NT2/D1 (cell line): ENCODE measurements at places on chromosomes 11 and 22.

DNA sequence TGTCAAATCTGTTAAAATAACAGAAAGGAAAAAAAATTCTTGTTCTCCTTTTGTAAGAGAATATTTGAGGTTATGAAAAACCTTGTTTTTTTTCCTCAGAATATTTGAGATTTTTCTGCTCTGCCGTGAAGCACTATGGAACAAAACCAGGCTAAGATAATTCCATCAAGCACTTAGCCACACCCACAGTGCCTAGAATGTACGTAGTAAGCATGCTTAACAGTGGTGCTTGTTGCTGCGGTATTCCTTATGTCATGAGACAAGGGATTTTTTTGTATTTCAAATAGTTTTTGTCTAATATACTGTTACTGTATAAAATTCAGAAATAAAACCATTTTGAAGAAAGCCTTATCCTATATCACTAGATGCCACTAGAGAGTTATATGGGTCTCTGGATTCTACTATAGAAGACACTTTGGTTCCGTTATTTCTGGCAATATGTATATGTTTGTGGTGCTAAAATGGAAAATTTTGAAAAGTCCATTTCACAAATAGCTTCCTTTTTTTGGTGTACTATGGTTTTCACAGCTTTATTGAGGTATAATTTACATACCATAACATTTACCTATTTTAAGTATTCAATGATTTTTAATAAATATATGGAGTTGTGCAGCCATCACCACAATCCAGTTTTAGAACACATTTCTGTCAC is 23.7 kb downstream of the PDHX start:
- no peak for DNase-seq

GRCh38 chr11:77300695-77301094 is 791 bp downstream of the GDPD4 start:
- DNase-seq = no peak

- DNase-seq = no peak
These were observed 25.1 kb downstream of the ADM start for GRCh38 chr11:10329935-10330334.

DNA sequence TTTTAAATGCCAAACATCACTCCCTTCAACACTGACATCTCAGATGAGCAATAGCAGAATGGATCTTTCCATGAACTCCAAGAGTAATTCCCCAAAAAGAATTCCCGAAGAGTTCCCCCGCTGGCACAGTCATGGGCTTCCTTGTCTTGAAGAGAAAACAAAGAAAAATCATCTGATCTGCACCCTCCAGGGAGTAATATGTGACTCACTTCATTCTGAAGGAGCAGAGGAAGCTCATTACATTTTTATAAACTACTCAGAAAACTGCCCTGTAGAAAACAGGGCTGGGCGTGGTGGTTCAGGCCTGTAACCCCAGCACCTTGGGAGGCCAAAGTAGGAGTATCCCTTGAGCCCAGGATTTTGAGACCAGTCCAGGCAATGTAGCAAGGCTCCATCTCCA is 35.7 kb downstream of the CELSR1 start:
- no peak for DNase-seq

DNA sequence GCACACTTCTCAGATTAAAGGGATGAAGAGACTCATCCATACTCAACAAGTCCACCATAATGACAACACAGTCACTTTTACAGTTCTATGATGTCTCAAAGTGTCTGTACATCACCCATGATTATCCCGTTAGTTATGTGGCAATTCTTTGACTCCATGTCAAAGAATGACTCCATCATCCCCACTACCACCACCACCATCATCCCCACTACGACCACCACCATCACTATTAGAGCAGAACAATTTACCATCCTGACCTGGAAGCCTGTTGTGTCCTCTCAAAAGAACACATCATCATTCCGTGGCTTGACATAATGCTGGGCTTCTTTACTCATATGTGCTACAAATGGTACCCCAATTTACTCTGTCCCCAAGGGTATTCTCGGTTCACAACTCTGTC is 13.7 kb downstream of the PRR5L start:
- DNase-seq = no peak

- DNase-seq = no peak
These were observed 93.9 kb downstream of the YAP1 start for GRCh38 chr11:102204174-102204573.

DNA sequence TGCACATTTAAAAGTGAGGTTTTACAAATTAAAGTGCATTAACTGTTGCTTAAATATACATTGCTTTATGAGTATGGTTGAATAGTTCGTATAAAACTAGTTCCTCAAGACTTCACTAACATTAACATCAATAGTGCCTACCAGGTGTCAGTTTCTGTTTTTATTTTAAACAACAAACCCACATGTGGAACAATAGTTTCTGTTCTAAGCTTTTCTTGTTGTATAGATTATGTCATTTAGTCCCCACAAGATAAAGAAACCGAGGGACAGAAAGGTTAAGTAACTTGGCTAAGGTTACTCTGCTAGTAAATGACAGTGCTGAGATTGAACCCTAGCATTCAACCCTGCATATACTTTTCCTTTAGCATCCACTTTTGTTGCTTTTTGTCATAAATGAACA is 41.4 kb upstream of the ST14 start:
- DNase-seq = no peak

DNA sequence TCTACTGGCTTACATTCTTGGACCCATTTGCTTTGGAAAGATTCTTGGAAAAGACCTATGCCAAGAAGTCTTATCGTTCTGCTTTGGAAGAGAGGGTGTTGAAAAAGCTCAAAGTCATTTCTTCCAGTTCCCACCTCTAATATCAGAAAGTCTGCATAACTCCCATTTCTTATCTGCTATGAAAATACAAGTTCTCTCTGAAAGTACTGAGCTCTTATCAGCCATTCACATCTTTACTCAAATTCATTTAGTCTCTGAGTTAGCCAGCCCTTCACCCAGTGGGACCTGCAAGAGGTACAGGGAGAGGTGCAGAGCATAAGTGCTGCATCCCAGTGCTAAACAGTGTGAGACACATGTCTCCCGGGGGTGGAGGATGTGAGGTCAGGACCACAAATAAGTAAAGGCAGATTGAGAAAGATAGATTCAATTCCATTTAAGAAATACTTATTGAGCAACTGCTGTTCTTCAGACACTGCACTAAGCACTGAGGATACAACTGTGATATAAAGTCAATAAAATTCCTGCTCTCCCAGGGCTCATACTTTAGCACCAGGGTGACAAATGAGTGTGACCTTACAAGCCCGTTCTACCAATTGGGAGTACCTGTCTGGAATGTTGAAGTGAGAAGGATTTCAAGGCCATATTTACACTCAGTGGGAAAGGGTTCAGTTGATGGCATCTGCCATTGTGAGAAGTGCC is 76.7 kb downstream of the PISD start:
- no peak for DNase-seq

DNA sequence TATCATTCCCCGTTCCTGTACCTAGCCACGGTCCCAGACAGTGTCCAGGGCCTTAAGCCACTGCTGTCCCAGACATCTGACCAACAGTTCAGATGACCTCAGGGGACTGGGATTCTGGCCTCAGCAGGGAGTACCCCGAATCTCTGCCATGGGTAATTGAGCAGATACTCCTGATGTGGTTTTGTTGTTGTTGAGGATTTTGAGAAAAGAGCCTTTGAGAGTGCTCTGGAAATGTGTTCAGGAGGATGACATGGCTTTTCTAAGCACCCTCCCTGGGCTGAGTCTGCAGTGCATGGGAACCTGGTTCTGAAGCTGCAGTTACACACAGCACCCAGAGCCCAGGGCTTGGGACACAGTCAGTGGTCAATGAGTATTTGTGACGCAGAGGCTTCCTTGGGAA is 30.4 kb downstream of the ADAMTS15 start:
- no peak for DNase-seq

DNA sequence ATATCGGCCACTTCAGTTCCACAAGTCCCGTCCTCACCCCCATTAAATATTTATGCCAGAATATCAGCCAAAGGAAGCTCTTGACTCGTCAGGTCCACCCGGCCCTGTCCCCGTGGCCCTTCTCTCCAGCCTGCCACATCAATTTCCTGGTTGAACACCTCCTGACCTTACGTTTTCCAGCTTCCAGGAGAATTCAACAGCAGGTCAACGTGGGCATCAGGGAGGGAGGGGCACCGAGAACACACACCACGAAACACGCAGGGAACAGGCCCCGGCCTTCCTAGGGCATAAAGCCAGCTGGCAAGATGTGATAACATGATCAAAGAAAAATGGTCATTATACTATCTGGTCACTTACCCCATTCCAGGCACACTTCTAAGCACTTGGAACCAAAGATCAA is 15.3 kb downstream of the SULT4A1 start:
- DNase-seq = no peak

DNA sequence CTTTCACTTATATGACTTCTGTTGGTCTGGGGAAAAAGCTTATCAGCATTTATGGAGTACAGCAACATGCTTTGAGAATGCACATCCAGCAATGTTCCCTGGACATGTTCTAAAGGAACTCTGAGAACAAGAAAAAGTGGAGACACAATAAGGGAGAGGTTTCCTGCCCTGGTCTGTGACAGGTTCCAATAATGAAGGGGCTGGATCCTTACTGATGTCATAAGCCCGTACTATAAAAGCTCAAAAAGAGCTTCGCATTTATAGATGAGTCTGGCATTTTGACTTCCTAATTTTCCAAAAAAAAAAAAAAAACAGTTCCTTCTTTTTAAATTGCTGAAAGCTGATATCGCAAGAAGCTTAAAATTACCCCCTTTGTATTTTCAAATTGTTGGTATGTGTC is 129.1 kb downstream of the MPPED2 start:
- no peak for DNase-seq

DNA sequence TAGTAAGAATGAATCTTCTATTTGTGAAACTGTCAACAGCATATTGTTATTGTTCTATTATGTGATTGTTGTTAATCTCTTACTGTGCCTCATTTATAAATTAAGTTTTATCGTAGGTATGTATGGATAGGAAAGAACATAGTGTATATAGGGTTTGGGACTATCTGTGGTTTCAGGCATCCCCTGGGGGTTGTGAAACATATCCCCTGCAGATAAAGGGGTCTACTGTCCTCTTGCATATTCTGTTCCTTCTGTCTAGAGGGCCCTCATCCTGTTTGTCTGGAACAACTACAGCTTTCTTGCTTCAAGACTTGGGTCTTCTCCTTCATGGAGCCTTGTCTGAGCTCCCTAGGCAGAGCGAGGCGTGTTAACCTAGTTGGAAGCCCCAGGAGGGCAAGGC is 159.6 kb downstream of the KIRREL3 start:
- no peak for DNase-seq

GRCh38 chr22:26041931-26042330 is 127.3 kb upstream of the SEZ6L start:
- DNase-seq = no peak

DNA sequence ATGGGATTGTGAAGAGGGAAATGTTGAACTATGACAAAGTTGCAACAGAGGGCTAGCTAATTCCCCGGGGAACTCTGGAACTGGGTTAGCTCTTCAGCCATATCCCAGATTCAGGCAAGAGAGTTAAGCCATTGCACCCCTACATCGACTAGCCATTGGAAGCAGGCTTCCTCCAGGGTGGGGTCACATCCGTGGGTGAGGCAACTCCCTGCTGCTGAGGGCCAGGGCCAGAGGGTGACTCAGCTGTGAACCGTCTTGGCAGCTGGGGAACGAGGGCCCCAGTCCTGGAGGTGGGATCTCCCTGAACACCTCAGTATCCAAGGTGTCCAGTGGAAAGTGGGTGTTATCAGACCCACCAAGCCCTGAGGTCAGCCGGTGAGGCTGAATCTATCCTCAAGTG is 41.1 kb downstream of the RPS6KA4 start:
- no peak for DNase-seq

DNA sequence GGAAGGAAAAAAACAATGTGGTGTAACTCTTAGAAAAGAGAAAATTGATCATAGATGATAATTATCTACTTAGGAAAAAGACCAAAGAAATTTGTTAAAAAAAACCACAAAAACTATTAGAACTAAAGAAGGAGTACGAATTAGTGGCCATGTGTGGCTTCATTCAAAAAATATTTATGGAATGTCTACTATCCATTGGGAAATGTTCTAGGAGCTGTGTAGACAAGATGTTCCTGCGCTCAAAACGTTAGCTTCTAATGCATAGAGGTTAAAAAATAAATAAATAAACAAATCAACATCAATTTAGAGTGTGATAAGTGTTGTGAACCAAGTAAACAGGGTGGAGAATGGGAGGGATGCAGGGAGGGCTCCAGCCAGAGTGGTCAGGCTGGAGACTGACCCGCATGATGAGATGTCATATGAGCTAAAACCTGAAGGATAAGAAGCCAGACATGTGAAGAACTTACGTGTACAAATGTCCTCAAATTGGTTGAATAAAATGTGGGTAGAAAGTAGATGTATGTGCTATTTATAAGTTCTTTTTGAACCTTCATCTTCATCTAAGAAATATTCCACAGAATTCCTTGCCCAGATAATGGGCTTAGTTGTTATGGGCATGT is 4.3 kb upstream of the EXPH5 start:
- DNase-seq = no peak

- DNase-seq = peak; percentile 32
These were observed 95.3 kb downstream of the NTM start for GRCh38 chr11:131465746-131466145.

DNA sequence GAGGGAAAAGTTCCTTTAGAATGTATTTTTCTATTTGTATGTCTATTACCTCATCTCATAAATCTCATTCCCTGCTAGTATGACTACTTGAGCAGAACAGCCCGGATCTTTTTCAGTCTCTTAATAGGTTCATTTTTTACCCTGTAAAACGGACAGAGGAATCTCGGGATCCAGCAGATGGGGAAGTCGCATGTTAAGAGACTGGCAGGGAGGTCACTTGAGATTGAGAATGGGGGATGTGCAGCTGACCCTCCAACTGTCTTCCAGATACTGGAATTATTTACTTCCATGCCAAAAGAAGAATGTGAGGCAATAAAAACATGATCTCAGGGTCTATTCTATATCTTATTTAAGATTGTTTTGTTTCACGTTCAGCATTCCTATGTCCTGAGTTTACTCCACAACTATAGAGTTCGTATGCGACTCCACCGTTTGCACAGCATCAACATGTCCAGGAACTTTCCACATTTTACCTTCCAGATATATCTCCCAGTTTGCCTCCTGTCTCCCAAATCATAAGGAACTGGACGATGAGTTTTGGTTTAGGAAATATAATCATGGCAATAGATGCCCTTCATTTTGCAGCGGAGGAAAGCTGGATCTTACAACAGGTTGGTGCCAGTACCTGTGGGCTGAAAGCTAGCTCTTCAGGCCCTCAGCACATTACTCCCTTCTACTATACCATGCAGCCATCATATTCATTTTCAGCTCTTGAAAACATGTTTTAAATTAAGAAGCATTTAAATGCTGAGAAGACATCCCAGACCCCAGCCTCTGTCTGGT is 181.5 kb downstream of the MAML2 start:
- no peak for DNase-seq

GRCh38 chr11:35981581-35981980 is 37.7 kb downstream of the LDLRAD3 start:
- no peak for DNase-seq
